T-helper 17 cell (primary cell): ENCODE measurements at places on chromosomes 7 and 10.
A peak's percentile ranks its signal among the peaks of the same experiment; 100 is the strongest.

DNA sequence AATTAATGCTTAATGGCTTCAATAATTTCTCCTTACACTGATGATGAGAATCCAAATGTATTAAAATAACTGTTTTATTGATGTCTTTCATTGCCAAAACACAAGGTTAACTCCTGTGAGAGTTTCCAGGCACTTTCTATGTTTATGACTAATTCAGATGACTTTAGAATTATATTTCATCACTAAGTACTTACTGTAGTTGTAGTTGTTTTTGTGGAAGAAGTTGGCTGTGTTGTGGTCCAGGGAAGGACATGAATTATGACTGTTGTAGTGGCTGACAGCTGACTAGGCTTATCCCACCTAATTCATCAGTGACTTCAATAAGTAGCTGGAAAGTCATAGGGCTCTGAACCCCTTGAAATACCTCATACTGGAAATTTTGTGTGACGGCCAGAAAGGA is 254.8 kb downstream of the HGF start:
- DNase-seq, result no peak

DNA sequence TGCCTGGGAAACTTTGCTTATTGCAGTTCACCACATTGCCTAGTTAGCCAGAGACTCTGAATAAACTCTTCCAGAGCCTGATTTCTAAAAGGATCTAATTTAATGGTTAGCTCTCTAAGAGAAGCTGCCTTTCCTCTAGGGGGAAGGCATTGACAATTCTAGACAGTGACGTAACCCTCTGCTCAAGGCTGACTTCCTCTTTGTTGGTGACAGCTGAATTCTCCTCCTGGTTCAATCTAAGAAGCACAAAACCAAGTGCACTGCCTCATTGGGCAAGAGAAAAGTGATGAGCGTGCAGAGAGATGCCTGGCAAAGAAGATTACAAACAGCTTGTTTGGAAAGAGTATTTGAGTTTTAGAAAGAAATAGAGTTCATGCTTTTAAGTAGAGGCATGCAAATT is 102.7 kb downstream of the MACC1 start:
- no peak for DNase-seq

DNA sequence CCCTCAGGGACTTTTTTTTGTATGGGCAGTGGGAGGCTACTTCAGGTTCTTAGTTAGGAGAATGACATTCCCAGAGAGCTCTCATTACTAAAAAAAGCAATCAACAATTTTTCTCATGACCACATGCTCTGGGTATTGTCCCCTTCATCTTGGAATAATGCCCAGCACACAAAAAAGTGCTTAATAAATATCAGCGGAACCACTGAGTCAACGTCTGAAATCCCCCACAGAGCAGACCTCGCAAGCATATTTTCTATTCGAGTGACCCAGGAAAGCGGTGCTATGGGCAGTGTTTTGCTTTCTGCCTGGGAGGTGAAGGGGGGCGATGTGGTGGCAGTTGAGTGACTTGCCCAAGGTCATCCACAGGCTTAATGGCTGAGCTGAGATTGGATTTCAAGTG is 493.4 kb upstream of the ZMIZ1 start:
- no peak for DNase-seq

DNA sequence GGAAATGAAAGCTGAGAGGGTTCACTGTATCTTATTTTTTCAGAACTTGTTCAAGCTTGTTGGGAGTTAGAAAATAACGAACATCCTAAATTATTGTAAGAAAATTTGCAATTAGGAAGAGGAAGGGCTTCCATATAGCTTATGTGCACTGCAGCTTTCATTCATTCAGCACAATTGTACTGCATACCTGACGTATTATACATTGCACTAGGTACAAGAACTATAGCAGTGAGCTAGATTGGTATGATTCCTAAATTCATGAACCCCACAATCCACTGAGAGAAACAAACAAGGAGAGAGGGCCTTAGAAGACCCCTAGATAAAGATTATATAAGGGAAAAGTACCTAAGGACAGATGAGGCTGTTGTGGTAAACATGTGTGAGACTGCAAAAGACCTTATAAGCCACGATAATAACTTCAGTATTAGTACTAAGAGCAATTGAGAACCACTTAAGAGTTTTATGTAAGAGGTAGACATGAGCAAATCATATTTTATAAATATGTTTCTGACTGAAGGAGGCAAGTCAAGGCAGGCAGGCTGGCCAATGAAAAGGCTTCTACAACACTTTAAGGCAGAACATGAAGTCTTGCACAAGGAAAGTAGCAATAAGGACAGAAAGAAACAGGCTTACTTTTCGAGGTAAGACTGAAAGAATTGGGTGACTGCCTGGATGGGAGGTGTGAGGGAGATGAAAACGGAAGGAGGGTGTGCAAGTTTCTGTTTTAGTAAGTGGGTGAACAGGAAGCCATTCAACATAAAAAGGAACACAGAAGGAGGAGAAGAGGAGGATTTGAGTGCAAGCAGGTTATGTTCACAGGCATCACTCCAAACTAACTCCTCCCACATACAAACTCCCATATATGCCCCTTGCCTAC is 77.9 kb upstream of the LRRN3 start:
- DNase-seq, result no peak

GRCh38 chr7:106339513-106340246 is 54.9 kb upstream of the NAMPT start:
- DNase-seq, result no peak

- DNase-seq, result no peak
These were observed 100.5 kb upstream of the PPIF start for GRCh38 chr10:79246606-79247275.

GRCh38 chr10:122148876-122149560 is 122.1 kb upstream of the BTBD16 start:
- no peak for DNase-seq

- DNase-seq, result no peak
These were observed 115.4 kb upstream of the ETV1 start for GRCh38 chr7:14104861-14105260.

- DNase-seq, result no peak
These were observed 199.9 kb downstream of the GATA3 start for GRCh38 chr10:8254350-8254749.

DNA sequence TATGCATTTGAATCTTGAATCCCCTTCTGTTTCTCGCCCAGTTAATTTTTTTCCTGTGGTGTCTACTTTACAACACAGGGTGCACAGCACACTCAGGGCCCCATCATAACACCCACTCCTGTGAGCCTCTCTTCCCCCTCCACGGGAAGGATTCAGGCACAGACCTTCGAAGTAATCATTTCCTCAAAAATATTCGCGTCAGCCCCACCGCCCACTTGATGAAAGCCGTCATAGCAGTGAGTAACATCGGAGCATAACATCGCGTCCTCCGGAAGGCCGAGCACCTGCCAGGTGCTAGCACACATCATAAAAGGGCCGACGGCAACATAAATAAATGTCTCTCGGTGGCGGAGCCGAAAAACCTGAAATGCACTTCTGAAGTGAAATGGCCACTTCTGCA is 201.7 kb upstream of the ADARB2 start:
- DNase-seq, result no peak

DNA sequence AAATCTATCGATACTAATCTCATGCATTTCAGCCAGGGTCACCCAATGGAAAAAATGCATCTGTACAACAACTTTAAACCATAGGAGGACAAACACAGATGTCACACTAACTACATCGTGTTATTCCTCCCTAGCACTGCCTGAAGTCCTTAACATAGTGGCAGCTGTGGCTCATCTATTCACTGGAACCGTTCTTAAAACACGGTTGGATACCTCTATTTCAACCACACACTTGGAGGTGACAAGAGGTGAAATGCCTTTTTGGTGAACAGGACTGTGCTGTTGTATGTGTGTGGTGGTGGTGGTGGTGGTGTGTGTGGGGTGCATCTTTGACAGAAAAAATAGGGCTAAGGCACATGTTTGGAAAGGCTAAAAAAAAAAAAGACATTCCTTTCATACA is 93.1 kb downstream of the NRP1 start:
- no peak for DNase-seq

GRCh38 chr7:84088802-84089201 is 105.8 kb downstream of the SEMA3A start:
- no peak for DNase-seq

DNA sequence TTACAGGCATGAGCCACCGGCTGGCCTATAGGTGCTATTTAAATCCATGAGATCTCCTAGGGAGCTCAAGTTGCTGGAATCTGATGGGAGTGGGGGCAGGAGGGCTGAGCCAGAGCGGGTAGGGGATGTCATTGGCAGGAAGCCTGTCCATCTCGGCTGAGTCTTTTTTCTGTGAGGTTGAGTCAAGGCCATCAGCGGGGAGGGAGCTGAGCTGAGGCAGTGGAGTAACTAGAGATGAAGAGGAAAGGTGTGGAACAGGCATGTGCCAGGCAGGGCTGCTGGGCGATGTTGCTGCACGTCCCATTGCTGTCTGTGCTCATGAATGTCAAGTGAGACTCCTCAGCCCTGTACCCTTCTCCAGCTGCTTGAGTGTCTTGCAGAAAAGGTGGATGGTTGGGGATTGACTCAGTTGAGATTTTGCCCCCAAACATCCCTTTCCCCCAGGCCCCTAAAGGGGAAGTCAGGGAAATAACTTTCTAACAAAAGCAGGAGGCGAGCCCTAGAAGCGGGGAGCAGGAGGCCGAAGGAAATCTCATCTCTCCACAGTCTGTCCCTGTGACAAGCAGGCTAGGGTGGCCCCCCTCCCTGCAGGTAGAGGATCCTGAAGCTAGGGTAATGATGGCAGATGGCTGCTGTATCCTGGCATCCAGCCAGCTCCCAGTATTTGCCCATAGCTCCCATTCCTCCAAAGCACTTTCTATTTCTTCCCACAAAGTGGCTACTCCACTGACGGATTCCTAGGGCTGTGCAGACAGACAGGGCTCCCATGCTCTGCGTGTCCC is 5.4 kb downstream of the ATP6V1F start:
- no peak for DNase-seq

DNA sequence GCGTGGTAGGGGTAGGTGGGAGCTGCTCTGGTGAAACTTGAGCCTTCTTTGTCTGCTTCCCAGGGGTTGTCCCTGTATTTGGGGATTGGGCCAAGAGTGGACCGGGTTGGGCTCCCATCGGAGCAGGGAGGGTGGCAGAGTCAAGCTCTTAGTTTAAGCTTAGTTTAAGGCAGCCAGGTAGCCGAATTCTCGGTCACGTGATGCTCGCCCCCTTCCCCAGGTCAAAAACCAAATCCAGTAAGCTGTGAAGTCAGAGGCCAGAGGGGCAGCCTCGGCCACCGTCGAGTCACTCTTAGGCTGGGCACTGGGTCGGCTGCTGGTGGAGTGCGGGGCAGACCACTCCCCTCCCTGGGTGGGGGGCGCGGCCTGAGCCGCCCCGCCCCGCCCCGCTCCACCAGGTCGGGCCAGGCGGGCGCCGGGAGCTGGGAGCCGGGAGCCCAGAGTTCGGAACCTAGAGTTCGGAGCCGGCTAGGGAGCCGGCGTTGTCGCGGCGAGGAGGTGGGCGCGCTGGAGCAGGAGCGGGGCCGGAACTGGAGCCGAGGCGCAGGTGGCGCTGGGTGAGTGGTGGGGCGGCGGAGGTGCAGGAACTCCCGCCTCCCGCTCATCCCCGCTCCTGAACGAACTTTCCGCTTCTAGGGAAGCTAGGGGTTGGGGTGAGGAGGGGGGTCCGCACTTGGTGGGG is 2.8 kb upstream of the LZTS2 start:
- DNase-seq, result peak; percentile 53

DNA sequence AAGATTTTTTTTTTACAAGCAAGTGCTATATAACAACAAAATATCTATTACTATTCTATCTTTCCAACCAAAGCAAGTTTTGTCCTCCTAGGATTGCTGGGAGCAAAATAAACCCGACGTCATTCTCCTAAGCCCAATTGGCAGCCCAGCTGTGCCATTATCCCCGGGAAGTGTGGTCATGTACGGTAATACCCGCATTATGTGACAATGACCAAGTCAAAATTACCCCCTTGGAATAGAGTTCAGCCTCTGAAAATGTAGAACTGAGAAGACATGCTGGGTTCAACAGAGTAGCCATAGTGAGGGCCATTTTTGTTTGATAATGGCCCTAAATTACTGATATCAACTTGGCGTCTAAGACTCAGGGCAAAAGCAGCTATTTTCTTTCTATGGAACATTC is 215.5 kb downstream of the LRRTM3 start:
- DNase-seq, result no peak

GRCh38 chr10:3807928-3808496 is 23.0 kb upstream of the KLF6 start:
- no peak for DNase-seq

GRCh38 chr7:73992101-73992562 is 35.8 kb upstream of the ELN start:
- DNase-seq, result no peak

DNA sequence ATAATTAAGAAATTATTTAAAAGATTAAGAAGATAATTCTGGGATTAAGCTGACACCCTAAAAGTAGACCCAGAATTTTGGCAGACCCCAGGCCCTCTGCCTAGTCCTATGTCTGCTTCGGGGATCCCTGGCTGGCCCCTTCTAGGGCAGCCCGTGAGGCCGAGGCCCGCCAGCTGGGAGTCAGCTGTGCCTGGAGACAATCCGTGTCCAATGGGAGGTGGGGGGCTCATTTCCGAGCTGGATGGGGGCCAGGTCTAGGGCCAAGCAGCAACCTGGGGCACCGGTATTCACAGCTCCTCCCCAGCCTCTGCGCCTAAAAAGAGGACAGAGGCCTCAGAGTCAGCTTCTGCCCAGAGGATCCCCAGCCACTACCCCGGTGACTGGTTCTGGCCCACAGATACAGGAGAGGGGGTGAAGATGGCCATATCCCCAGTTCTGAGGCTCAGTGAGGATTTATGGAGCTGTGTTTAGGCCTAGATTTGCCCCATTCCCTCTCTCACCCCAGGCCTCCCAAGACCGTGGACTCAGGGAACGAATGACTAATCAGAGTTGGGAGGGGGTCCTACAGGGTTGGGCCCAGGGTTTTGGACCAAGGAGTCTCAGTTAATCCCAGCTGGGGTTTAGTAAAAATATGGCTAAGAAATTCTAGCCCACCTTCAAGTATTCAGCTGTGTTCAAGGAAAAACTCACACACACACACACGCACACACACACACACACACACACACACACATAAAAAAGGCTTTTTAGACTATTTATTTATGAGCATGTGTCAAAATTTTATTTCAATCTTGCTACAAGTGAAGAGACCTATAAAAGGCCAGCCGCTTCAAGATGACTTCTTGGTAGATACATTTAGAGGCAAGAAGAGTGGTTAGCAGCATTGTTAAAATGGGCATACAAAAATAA is 37.4 kb upstream of the LBX1 start:
- DNase-seq, result no peak

- no peak for DNase-seq
These were observed 213.0 kb upstream of the PLXNA4 start for GRCh38 chr7:132789281-132789680.

- DNase-seq, result no peak
These were observed 21.1 kb downstream of the C7orf33 start for GRCh38 chr7:148611692-148612091.

- no peak for DNase-seq
These were observed 301.5 kb downstream of the CCDC3 start for GRCh38 chr10:12699781-12700556.
